Daoy (cell line): ENCODE measurements at places on chromosomes 1 and 21.

DNA sequence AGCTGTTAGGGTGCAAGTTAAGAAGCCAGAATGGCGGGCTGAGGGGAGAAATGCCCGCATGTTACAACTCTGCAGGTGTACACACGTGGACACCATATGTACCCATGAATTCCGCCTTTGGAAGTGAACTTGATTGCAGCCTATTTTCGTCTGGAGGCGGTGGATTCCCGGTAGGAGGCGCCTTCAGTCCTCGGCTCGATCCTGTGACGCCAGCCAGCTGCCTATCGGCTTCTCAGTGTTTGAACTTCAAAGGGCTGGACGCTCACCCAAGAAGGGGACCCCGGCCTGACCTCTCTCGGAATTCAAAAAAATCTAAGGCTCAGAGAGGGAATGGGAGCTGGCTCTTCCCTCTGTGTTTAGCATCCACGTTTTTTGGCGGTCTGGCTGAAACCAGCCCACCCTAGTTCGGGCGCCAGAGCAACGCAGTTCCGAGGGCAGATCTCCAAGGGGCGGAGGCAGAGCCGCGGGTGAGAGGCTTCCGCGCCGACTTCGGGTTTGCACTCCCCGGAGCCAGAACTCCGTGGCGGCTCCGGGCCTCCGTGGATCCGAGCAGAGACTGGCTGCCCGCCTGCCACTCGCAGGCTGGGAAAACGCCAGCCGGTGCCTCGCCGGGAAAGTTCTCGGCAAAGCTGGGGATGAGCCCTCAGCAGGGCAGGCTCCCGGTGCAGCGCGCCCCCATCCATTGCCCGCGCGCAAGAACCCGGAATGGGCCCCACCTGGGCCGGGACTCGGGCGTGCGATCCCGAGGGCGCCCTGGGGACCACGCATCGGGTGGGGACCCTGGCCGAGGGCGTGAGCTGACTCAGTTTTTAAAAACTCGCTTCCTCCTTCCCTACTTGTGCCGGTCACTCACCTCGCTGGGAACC is 996 bp upstream of the TMEM51 start:
- peak; percentile 91 for DNase-seq

DNA sequence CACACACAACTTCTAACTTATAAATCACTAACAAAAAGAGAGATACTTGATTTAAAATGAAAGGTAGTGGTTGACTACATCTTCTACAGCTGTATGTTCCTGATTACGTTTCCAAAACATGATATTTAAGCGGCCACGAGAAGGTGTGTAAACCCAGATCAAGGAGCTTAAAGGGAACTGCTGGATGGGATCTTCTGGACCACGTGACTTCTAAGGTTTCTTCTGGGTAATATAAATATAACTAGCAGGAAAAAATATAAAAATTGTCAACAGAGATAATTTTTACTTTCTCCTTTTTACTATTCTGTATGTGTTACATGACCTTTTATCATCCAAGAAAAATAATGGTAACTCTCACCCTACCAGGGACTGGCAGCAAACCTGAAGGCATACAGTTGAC is 66.2 kb downstream of the TTLL7 start:
- no peak for DNase-seq

GRCh38 chr1:164630626-164631396 is 71.8 kb downstream of the PBX1 start:
- DNase-seq = no peak

GRCh38 chr1:187509091-187509490 is 680.3 kb downstream of the PLA2G4A start:
- no peak for DNase-seq

DNA sequence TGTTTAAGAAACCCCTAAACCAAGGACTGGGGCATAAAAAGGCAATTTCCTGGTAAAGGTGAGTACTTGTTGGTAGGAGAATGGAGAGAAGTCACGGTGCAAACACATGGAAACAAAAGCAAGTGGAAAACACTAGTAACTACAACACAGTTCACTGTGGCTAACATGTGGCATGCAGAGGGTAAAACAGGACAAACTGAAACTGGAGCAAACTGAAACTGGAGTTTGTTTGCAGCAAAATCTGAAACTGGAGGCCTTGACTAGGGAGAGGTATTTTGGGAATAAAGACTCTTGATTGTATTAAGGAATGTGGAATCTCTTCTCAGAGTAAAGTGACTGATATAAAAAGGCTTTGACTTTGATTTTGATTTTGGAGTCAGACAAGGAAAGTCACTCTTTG is 376.3 kb upstream of the PRMT6 start:
- no peak for DNase-seq
